ENCODE measurements at places on chromosomes 11 and 22. TPM values are rescaled to one million over a fixed set of nuclear protein-coding genes. Genes with fewer than 3 reads are reported as not detected.

Gene GGTLC2
- total RNA-seq, result not detected

Gene HORMAD2
- not detected for total RNA-seq

Gene EPS8L2
- 7.1 TPM for total RNA-seq

Gene SPON1
- total RNA-seq, result not detected

Gene GTSE1
- total RNA-seq, result 109 TPM

Gene CRYBB3
- total RNA-seq, result not detected

Gene SLC6A5
- total RNA-seq, result not detected

Gene LMO2
- 2.0 TPM for total RNA-seq

Gene DRD4
- total RNA-seq, result 3.1 TPM

Gene SCUBE1
- not detected for total RNA-seq

Gene INSC
- total RNA-seq, result not detected

Gene OSM
- total RNA-seq, result 0.79 TPM

Gene C11orf42
- total RNA-seq, result not detected

Gene FAM118B
- 12.8 TPM for total RNA-seq

Gene KCNQ1
- total RNA-seq, result 1.3 TPM

Gene OR52I1
- not detected for total RNA-seq

Gene SCN4B
- total RNA-seq, result not detected

Gene SCGB2A2
- total RNA-seq, result not detected

Gene GLYATL2
- not detected for total RNA-seq

Gene PIH1D2
- 2.6 TPM for total RNA-seq

Gene MMP10
- not detected for total RNA-seq

Gene CRYBB1
- total RNA-seq, result not detected

Gene BAIAP2L2
- 1.9 TPM for total RNA-seq

Gene XKR3
- total RNA-seq, result not detected

Gene MMP20
- total RNA-seq, result not detected

Data from OCI-LY7 (cell line).